ENCODE measurements at places on chromosomes 7 and 10.

DNA sequence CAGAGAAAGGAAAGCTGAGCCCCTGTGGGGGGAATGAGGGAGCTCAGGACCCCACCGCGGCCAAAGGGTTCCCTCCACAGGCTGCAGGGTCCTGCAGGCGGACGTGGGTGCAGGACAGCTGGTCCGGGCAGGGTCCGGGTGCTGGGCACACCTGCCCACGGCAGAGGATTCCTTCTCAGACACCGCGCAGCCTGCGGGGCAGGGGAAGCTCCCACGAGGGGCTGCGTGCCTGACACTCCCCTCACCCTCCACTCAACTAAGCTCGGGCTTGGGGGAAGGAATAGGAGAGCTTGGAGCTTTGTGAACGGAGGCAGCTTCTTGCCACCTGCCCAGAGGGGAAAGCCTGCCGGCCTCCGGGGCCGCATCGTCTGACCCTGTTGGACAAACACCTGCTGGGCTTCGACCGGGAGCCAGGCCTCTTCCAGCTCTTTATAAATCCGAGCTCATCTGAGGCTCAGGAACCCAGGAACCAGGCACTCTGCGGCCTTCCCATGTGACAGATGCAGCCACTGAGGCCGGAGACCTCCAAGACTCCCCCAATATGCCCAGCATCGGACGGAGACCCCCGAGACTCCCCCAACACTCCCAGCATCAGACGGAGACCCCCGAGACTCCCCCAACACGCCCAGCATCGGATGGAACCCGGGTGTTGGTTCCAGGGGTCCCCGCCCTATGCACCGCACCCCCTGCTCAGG, 97.3 kb downstream of the PDGFA start:
- DNase-seq, result no peak

DNA sequence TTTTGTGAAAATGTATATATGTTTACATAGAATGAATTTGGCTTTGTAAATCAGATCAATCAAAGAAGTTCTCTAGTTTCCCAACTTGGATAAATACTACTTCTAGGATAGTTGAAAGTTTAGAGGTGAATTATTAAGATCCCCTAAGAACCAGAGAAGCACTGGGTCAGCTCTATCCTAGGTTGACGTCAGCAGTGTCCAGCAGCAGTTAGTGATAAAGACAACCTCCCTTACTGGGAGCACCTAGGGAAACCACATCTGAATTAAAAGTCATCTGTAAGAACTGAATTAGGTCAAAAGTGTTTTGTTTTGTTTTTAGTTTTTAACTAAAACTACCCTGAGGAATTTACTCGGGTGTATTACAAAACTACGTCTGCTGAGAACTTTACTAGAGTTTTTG, 178.0 kb downstream of the POLR1F start:
- DNase-seq, result no peak

GRCh38 chr7:140885735-140886334, 38.9 kb downstream of the BRAF start:
- no peak for DNase-seq

- no peak for DNase-seq
These were observed 280.9 kb upstream of the FZD8 start for GRCh38 chr10:35922876-35923600.

- no peak for DNase-seq
These were observed 46.8 kb downstream of the RBM17 start for GRCh38 chr10:6135589-6136168.

DNA sequence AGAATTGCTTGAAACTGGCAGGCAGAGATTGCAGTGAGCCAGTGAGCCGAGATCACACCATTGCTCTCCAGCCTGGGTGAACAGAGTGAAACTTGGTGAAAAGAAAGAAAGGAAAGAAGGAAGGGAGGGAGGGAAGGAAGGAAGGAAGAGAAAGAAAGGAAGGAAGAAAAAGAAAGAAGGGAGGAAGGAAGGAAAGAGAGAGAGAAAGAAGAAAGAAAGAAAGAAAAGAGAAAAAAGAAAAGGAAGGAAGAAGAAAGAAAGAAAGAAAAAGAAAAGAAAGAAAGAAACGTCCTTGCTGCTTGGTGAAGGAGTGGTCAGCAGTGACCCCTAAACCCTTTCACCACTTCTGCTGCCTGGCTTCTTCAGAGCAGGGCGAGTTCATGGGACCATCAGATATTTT, 147.1 kb upstream of the MYO3A start:
- DNase-seq, result no peak

GRCh38 chr10:104318810-104319741, 19.2 kb downstream of the ITPRIP start:
- no peak for DNase-seq

GRCh38 chr7:156618078-156618779, 22.3 kb upstream of the RNF32 start:
- DNase-seq, result no peak

GRCh38 chr7:44244282-44244681, 43.5 kb downstream of the YKT6 start:
- no peak for DNase-seq

GRCh38 chr7:71633551-71634008, 501.6 kb downstream of the GALNT17 start:
- DNase-seq, result peak; percentile 62

- DNase-seq, result no peak
These were observed 325.5 kb downstream of the GPR37 start for GRCh38 chr7:124440081-124440480.

- no peak for DNase-seq
These were observed 8.5 kb upstream of the CSTF2T start for GRCh38 chr10:51707821-51708424.

GRCh38 chr10:74078037-74078436, 72.6 kb downstream of the AP3M1 start:
- no peak for DNase-seq

DNA sequence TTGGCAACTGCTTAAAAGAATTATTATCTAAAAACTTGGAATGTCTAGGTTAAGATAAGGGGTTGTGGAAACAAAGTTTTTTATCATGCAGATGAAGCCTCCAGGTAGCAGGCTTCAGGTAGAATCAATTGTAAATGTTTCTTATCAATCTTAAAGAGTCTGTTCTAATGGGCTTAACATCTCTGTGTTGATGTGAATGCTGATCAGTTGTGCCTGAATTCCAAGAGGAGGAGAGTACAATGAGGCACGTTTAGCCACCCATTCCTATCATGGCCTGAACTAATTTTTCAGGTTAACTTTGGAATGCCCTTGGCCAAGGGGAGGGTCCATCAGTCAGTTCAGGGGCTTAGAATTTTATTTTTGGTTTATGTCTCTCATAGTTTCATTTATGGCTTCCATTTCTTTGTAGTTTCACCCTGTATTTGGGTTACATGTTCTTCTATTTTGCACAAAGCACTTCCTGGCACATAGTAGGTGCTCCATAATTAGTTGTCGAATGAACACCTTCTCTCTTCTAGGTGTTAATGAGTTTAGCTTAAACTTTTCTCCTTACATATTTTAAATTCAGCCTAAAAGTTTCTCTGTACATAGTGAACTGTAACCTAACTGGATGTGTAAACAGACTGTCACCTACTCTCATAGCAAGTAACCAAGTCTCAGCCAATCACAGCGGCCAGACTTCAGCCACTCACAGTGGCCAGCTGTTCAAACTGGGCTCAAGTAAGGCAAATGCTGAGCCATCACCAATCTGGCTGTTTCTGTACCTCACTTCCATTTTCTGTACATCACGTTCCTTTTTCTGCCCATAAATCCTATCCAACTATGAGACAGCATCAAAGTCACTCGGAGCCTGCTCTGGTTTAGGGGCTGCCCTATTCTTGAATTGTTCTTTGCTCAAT, 34.7 kb downstream of the ALOX5 start:
- no peak for DNase-seq

DNA sequence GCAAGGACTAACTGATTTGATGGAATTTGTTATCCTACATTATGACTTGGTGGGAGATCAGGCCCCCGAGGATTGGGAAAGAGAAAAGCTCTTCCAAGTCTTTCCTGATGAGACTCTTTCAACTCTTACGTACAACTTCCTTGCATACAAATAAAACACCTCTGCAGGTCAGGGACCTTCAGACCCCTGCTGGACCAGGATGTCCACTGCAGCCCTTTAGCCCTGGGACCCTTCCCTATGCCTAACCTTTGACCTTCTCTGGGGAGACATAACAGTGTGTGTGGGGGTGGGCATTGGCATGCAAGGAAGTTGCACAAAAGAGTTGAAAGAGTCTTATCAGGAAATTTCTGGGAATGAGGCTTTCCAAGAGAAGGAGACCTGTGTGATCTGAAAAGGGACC, 859.4 kb downstream of the TYW1 start:
- no peak for DNase-seq

- no peak for DNase-seq
These were observed 60.9 kb downstream of the ABCC2 start for GRCh38 chr10:99843310-99843709.

DNA sequence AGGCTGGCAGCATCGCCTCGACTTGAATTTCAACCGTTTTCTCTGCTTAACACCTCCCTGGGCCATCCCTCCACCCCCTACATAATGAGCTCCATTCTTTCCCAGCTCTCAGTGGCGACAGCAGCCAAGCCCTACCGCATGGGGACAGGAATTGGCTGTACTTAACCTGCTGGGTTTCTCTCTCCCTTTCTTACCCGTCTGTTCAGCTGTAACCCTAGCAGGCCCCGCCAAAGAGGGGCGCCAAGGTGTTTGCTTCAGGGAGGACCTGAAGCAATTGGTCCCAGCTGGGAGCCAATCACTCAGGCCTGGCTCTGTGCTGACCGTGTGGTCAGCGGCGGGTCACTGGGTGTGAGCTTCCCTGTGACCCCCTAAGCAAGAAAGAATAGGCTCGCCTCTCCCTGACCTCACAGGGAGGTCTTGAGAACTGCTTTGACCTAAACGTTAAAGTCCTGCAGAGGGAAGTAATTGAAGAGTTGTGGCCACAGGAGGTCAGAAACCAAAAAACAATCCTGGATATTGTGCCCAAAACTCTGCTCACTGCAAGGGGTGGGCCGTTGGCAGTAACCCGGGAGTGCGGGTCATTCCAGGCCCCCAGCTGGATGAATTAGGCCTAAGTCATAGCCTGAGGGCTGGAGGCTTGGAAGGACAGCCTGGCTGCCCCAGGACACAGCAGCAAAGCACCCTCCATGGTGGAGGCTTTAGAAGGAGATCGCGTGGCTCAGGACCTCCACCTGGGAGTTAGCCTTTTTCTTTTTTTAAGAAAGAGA, 114.6 kb downstream of the ITIH5 start:
- DNase-seq, result peak; percentile 43

DNA sequence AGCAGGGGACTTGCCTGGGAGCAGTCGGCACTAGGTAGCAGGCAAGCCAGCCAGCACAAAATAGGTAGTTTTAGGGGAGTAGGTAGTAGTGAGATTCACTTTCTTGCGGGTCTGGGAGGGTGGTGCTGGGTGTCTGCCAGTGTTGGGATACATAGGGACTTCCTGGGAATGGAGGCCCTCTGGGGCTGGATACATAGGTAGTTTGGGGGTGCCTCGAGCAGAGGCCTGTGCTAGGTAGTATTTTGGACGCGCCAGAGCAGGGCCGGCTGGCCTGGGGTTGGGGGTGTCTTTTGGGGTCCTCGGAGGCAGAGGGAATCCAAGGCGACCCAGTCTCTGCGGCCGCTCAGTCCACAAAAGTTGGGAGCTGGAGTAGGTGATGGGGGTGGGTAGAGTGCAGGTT, 2.0 kb upstream of the HOXA3 start:
- DNase-seq, result no peak

DNA sequence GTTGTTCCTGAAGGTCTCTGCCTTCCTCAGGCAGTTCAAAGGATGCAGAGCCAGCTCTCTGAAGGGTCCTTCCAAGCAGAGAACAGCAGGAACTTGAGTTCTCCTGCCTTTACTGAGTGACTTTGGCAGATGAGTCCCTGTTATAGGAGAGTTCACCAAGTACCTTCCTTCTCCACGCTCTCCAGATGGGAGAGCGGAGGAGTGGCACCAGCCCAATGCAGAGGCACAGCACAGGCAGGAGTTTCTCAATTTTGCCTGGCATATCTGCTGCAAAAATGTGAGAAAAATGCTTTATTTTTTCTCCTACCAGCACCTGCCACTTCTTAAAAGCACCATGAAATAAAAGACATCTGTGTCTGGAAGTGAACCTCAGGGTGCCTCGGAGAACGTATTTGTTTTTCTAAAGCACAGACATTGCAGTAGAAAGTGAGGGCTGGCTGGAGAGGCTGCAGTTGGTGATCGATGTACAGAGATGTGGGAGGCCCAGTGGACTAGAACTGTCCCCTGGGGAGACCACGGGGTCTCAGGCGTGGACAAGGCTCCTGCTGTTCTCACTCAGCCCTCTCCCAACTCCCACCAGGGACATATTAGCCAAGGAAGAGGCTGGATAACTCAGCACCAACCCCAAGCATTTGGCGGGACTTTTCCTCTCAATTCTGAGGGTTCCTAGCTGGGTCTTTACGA, 174.5 kb downstream of the WDR37 start:
- DNase-seq, result peak; percentile 33

DNA sequence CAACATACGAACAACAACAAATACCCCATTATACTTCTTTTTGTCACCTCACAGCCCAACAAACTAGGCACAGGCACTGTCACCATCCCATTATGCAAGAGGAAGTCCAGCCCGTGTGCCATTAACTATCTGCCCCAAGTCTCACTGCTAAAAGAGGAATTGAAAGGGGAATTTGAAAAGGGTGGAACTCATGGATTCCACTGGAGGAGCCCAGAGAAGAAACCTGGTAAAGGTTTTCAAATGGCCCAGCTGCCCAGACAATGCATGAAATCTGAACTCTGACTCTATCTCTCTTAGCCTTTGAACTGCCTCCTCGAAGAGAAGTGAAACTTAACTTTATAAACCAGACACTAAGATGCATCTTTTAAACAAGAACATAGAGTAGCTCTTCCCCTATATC, 130.0 kb downstream of the PLXNA4 start:
- no peak for DNase-seq

DNA sequence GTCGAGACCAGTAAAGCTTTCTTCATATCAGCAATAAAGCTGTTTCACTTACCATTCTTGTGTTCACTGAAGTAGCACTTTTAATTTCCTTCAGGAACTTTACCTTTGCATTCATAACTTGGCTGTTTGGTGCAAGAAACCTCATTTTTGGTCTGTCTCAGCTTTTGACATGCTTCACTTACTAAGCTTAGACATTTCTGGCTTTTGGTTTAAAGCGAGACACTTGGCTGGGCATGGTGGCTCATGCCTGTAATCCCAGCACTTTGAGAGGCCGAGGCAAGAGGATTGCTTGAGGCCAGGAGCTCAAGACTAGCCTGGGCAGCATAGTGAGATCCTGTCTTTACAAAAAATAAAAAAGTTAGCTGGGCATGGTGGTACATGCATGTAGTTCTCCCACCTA, 15.8 kb downstream of the PLEKHA1 start:
- DNase-seq, result no peak

DNA sequence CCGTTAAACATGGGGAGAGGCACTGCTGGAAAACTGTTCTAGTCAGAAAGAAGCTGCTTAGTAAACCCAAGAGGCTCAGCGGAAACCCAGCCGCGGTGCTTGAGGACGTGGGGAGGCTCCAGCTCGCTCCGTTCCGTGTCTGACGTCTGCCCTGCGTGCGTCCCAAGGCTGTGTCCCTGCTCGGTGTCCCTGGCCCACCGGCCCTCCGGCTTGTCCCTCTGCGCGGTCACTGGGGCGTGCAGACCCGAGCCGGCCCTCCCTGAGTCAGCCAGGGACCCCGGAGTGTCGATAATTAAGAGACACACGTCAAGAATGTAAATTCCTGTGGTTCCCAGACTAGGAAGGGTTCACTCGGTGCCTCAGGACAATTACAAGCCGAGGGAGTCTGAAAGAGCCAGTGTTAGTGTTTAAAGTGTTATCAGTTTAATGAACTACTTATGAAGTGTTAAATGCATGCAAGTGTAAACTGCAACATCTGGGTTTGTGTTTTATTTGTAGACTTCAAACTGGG, 98.9 kb downstream of the WDR11 start:
- peak; percentile 41 for DNase-seq

GRCh38 chr7:15648461-15648961, 38.0 kb downstream of the MEOX2 start:
- DNase-seq, result no peak
